ENCODE measurements at places on chromosomes 2 and 18. TPM values are rescaled to one million over a fixed set of nuclear protein-coding genes. Genes with fewer than 3 reads are reported as not detected.

GRCh38 chr2:146847846-146848245 lies 997.0 kb upstream of the ACVR2A start:
- no peak for DNase-seq

MEP1B gene
- total RNA-seq = not detected

GRCh38 chr2:74391209-74391579 lies 11.1 kb upstream of the DCTN1 start:
- DNase-seq = no peak

POTEJ gene
- total RNA-seq = not detected

- no peak for DNase-seq
Measured at GRCh38 chr2:66929632-66930338, 467.3 kb upstream of the ETAA1 start.

DNA sequence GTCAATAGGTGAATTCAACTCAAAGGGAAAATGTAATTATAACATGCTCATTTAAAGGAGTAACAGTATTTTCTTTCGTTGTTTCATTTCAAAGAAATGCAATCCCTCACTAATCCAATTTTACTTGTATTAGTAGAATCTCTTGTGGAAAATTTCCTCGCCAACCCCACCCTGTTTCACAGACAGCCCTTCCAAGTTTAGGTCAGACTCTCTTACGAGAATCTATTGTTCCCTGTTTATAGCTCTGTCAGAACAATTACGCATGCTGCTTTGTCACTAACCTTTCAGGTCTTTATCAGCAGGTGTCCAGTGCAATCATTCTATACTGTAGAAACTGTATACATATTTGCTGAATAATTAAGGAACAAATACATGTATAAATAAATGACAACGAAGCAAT lies 657.8 kb upstream of the LINC00305 start:
- no peak for DNase-seq

Measured in activated naive CD4-positive, alpha-beta T cell treated with anti-CD3 and anti-CD28 coated beads, Interleukin-2, amount 50 U/mL, for 72 hours (primary cell).